HTR-8/SVneo (cell line): ENCODE measurements at places on chromosomes 1 and 21.

GRCh38 chr1:23478896-23479665, 4.9 kb downstream of the ASAP3 start:
- DNase-seq = peak; percentile 48

- DNase-seq = no peak
These were observed 156.5 kb upstream of the VAMP3 start for GRCh38 chr1:7614576-7615074.

DNA sequence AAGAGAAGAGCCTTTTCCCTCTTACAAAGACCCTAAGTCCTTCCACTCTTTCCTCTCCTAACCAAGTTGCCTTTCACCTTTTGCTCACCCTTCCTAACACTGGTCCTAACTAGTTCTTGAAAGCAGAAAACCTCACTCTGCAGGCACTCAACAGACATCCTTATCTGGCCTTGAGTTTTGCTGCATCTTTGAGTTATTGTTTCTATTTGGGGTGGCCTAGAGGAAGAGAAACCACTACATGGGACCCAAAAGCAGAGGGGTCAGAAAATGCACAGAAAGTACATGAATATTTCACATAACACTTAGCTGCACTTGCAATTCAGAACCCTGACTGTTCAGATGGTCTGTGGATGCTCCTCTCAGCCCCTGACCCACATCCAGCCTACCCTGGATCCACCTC, 178.3 kb upstream of the SYT6 start:
- DNase-seq = no peak

- DNase-seq = no peak
These were observed 385.8 kb upstream of the DUSP10 start for GRCh38 chr1:222127526-222128152.

GRCh38 chr1:224245188-224245587, 62.1 kb downstream of the DEGS1 start:
- no peak for DNase-seq

- DNase-seq = no peak
These were observed 60.4 kb upstream of the TINAGL1 start for GRCh38 chr1:31515936-31516335.

- DNase-seq = no peak
These were observed 154.9 kb upstream of the GREM2 start for GRCh38 chr1:240766831-240767230.
